Thoracic aorta (tissue), 2 donors: ENCODE measurements at places on chromosomes 5 and 9.

DNA sequence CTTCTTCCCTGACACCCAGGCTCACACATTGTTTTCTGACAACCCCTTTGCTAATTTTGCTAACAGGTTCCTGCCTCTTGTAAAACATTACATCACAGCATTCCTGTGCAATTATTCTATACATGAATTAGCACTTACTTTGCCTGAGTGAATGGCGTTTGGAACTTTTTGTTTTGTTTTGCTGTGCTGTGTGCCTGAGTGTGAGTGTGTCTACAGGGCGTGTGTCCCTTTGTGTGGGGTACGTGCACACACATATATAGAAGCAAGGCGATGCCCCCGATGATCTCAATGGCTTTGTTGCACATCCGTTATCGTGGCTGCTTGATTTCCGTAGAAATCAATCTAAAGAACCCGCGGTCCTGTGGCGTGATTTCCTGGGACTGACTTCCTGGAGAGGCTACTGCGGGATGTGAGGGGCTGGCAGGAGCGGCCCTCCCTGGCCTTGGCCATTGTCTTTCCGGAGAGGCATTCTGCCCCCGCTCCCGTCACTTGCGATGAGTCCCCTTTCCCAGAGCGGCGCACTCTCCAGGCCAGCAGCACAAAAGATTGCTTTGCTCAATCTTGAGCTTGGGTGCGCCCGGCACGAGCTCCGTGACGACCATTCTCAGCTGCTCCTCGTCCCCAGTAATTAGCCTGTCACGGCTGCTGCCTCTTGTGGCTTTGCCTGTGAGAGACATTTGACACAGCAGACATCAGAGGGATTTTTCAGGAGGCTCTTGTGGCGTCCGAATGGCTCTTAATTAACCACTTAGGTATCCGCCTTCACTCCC lies 398.1 kb upstream of the IRX1 start:
- DNase-seq = no peak

DNA sequence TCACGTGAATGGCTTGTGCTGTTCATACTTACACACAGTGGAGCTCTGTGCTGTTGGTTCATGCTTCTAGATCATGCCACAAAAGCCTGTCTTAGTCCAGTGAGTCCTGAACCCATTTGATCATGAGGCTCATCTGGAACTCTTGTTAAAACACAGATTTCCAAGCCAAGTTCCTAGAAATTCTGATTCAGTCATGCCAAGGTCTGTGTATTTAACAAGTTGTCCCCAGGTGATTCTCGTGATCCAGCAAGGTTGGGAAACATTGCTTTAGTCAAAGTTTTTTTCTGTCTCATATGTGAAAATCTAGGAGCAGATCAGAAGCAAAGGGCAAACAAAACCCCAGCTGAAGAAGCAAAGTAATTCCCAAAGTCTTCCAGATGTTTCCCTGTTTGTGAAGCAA lies 112.5 kb upstream of the GAS1 start:
- no peak for DNase-seq

DNA sequence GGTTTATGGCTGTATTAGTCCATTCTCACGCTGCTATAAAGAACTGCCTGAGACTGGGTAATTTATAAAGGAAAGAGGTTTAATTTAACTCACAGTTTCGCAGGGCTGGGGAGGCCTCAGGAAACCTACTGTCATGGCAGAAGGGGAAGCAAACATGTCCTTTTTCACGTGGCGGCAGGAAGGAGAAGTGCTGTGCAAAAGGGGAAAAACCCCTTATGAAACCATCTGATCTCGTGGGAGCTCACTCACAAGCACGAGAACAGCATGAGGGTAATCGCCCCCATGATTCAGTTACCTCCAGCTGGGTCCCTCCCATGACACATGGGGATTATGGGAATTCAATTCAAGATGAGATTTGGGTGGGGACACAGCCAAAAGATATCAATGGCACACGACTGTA lies 13.9 kb downstream of the LRRC70 start:
- DNase-seq = no peak

GRCh38 chr5:78562001-78562400 lies 86.6 kb downstream of the LHFPL2 start:
- no peak for DNase-seq

DNA sequence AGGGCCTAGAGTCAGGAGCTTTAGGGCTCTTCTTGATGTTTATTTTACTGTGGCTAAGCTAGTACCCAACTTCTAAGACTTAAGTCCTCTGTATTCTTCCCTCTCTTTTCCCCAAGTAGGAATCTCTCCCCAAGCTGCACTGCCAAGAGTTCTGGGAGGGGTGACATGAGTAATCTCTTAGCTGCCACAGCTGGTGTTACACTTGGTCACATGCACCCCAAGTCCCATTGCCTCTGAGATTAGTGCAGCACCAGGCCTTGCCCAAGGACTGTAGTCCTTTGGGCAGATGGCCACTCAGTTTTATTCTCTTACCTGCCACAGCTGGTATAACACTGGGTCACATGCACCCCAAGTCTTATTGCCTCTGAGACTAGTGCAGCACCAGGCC lies 114.7 kb upstream of the RIOK2 start:
- DNase-seq = no peak

GRCh38 chr5:176778921-176779465 lies 31.4 kb upstream of the UNC5A start:
- no peak for DNase-seq

- no peak for DNase-seq
Measured at GRCh38 chr9:91180240-91180929, 181.3 kb downstream of the AUH start.

- no peak for DNase-seq
Measured at GRCh38 chr5:505951-506525, 18.2 kb downstream of the SLC9A3 start.

GRCh38 chr5:138844812-138845513 lies 30.2 kb downstream of the LRRTM2 start:
- peak; percentile 23 for DNase-seq

DNA sequence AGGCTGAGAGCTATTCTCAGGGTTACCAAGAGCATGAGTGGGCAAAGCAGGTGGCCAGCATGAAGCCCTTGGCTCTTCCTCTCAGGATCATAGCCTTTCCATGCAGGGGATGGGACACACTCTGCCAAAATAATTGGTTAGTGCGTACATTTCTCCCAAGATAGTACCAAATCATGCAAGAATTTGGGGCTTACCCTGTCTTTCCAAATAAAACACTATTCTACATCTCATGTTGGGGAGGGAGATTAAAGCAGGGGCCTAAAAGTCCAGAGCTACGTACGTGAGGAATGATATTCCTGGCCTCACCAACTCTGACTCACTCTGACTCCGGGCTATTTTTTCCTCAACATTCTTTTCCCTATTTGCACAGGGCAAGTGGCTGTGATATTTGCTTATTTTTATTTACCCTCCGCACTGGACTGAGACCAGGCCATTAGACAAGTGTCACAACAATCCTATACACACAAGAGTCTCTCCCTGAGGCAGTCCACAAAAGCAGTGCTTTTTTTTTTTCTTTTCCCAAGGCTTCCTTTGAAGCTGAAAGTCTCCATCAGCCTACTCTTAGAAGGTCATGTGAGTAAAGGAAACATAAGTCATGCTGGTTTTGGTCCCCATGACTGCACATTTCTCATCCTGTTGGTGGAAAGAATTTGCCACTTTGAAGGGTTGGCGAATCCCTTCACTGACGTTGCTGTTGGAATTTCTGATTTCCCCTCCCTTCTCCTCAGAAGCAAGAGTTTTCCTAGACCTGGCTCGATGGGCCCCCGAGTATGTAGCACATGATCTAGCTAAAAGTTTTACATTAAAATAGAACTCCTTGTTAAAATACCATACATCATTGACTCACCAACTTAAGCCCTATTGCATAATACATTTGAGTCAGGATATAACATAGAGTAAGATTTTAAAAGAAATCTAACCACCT lies 40.0 kb downstream of the TMEM252 start:
- no peak for DNase-seq

- DNase-seq = no peak
Measured at GRCh38 chr9:29882767-29883166, 2309.5 kb upstream of the C9orf72 start.
